ENCODE measurements at places on chromosomes 5 and 9.

DNA sequence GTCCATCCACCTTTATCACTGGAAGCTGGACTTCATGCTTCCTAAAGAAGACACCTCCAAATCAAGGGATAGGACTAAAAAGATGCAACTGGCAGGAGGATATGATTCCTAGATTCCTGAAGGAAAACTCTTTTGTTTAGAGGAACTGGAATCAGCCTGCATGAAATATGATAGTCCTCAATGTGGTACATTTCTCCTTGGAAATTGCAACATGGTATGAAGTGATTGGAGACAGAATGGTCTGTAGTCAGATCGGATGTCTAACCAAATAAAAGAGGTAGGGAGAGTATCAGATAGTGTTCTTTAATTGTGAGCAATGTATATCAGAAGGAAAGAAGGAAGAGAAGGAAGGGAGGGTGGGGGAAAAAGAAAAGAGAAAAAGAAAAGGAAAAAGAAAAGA lies 116.1 kb upstream of the FSTL4 start:
- H3K4me1 ChIP-seq: no peaks in the 10 kb centered on the region
- no peak overlapping the region for H3K4me3 ChIP-seq
- no peaks in the 10 kb centered on the region for H3K27me3 ChIP-seq
- H3K36me3 ChIP-seq: no peaks in the 10 kb centered on the region
- DNase-seq: no peak

DNA sequence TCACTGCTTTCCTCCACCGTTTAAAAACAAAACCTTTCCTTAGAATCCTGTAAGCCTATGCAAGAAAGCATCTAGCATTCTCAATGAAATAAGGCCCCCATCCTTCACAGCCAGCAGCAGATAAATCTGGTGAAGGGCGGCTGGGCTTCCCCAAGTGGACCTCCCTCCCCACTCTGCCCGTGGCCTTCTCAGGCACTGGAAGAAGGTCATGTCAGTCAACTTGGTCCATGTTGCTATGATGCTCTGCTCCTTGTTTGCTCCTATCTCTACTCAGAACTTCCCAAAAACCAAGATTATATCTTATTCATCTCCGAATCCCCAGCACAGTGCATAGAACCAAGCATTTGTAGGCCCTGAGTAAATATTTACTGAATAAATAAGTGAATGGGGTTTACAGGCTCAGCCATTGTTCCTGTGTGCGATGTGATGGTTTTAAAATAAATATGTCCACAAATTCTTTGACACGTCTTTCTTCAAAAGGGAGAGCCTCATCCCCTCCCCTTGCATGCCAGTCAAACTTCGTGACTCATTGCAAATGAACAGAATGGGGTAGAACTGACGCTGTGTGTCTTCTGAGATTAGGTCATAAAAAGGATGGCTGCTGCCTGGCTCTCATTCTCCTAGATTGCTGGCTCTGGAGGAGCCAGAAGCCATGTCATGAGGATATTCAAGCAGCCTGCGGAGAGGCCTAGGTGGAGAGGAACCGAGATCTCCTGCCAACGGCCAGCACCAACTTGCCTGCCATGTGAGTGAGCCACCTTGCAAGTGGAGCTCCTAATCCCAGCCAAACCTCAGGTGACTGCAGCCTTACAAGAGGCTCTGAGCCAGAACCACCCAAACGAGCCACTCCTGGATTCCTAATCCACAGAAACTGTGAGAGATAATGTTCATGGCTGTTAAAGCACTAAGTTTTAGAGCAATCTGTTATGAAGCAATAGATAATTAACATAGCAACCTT lies 70.5 kb downstream of the MED27 start:
- no peak overlapping the region for H3K4me3 ChIP-seq
- H3K36me3 ChIP-seq: peaks cover 3% of the 10 kb centered on the region
- DNase-seq: no peak

- peaks cover 71% of the 10 kb centered on the region for H3K4me1 ChIP-seq
- H3K27me3 ChIP-seq: no peaks in the 10 kb centered on the region
- no peak overlapping the region for H3K4me3 ChIP-seq
- DNase-seq: no peak
- H3K27ac ChIP-seq: peak overlapping the region; percentile 4
These were observed 24.6 kb downstream of the BICD2 start for GRCh38 chr9:92740009-92740408.

DNA sequence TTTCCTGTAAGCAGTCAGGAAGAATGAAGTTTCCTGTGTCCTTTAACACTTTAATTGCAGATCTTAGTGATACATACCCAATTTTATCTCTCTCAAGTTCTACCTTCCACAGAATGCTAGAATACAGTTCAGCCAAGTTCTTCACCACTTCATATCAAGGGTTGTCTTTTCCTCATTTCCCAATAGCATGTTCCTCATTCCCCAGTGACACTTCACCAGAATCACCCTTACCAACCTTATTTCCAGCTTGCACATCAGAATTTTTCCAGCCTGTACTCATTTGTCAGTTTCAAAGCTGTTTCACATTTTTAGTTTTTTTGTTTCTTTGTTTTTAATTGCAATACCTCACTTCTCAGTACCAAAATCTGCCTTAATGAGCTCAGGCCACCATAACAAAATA lies 126.1 kb downstream of the ESM1 start:
- no peak for DNase-seq
- H3K4me1 ChIP-seq: peaks cover 13% of the 10 kb centered on the region
- H3K36me3 ChIP-seq: peaks cover 12% of the 10 kb centered on the region
- H3K27ac ChIP-seq: no peak overlapping the region
- H3K27me3 ChIP-seq: peaks cover 6% of the 10 kb centered on the region

GRCh38 chr9:92754091-92754745 lies 10.4 kb downstream of the BICD2 start:
- peak overlapping the region; percentile 98 for H3K27ac ChIP-seq
- H3K27me3 ChIP-seq: no peaks in the 10 kb centered on the region
- H3K36me3 ChIP-seq: peaks cover 15% of the 10 kb centered on the region
- H3K4me1 ChIP-seq: peaks cover 77% of the 10 kb centered on the region

- H3K4me1 ChIP-seq: peaks cover 20% of the 10 kb centered on the region
- H3K27me3 ChIP-seq: peaks cover 10% of the 10 kb centered on the region
- no peak overlapping the region for H3K4me3 ChIP-seq
- peak overlapping the region; percentile 60 for H3K27ac ChIP-seq
These were observed 4.0 kb downstream of the CMBL start for GRCh38 chr5:10303699-10304170.

DNA sequence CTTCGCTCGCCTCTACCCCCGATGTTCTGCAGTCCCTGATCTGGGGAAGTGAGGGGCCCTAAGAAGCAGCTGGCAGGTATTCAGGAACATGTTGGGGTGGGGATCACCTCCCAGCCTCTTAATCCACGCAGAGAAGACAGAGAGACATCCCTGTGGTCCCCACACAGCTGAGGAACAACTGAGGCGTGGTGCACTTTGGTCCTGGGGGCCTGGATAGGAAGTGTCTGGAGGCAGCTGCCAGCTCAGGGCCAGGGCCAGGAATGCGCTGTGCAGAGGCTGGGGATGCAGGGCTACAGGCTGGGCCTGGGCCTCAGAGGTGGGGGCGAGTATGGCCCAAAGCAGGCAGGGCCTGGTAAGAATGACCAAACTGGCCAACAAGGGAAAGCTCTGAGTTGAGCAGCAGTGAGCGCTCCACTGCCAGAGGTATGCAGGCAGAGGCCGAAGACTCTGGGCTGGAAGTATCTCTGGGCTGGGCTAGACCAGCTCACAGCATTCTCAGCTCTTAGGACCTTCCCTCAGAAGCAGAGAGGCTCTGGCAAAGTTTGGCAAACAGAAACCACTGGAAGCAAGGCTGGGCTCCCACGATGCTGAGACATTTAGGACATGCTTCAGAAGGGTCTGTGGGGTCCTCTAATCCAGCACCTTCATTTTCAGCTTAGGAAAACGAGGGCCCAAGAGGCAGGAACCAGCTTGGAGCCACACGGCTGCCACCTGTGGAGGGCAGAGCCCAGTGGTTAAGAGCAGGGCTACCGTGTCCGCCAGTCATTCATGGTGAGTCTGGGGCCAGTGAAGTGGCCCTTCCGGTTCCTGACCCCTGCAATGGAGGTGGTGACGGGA lies 174.4 kb downstream of the GAPVD1 start:
- no peaks in the 10 kb centered on the region for H3K27me3 ChIP-seq
- H3K4me3 ChIP-seq: no peak overlapping the region
- peaks cover 5% of the 10 kb centered on the region for H3K4me1 ChIP-seq
- no peak for DNase-seq
- H3K36me3 ChIP-seq: no peaks in the 10 kb centered on the region

DNA sequence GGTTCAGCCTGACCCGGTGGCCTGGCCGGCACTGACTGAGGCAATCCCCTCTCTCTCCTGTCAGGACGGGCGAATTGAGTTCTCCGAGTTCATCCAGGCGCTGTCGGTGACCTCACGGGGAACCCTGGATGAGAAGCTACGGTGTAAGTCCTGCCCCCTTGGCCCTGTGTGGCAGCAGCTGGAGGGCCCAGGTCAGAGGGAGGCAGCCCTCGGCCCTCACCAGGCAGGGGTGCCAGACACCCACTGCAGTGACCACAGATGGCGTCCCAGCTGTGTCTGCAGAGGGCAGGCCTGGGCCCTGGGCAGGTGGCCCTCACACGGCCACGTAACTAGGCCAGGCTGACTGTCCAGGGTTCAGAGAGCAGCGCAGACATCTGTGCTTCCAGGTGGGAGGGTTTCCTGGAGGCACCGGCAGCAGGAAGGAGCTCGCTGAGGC lies 45.9 kb upstream of the HMCN2 start:
- DNase-seq: no peak
- H3K36me3 ChIP-seq: peaks cover 7% of the 10 kb centered on the region
- no peak overlapping the region for H3K27ac ChIP-seq
- no peak overlapping the region for H3K4me3 ChIP-seq
- no peaks in the 10 kb centered on the region for H3K27me3 ChIP-seq

GRCh38 chr9:121185178-121185745 lies 16.4 kb downstream of the RAB14 start:
- no peak overlapping the region for H3K4me3 ChIP-seq
- H3K4me1 ChIP-seq: no peaks in the 10 kb centered on the region
- H3K27ac ChIP-seq: no peak overlapping the region

DNA sequence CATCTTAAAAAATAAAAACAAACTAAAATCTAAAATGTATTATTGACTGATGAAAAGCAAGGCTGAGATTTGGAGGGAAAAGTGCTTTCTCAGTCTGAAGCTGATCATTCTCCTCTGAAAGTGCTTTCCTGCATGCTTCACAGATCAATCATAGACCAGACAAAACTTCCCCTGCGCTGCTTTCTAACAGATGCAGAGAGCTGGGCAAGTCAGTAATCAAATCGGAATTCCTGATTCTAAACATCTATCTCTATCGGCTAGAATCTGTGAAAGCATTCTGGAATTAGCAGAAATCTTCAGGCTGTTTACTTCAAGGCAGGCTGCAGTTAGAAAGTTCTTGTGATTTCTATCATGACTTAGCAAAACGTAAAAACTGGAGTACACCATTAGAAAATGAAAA lies 15.6 kb upstream of the FAM81B start:
- H3K27me3 ChIP-seq: no peaks in the 10 kb centered on the region
- 0 out of 2 replicates have a peak, but pooled peaks cover 4% of the 10 kb centered on the region for H3K4me1 ChIP-seq
- H3K27ac ChIP-seq: no peak overlapping the region
- no peak for DNase-seq
- H3K4me3 ChIP-seq: no peak overlapping the region
- H3K36me3 ChIP-seq: peaks cover 13% of the 10 kb centered on the region

DNA sequence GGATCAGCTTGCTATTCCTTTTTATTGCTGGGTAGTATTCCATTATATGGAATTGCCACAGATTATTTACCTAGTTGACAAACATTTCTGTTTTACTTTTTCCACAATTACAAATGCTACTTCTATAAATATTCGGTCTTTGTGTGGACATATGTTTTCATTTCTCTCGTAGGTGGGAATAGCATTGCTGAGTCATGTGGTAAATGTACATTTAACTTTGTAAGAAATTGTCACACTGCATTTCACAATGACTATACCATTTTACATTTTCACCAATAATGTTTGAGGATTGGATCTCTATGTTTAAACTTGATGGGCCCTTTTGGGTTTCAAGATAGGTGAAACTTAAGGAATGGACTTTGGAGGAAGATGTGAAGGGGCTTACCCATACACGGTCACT lies 19.7 kb downstream of the RAI14 start:
- H3K4me1 ChIP-seq: peaks cover 70% of the 10 kb centered on the region
- no peak for DNase-seq
- no peaks in the 10 kb centered on the region for H3K27me3 ChIP-seq

GRCh38 chr9:92180669-92181181 lies 65.5 kb upstream of the SPTLC1 start:
- peaks cover 13% of the 10 kb centered on the region for H3K36me3 ChIP-seq
- H3K4me3 ChIP-seq: no peak overlapping the region
- H3K27ac ChIP-seq: no peak overlapping the region
- no peaks in the 10 kb centered on the region for H3K27me3 ChIP-seq
- no peak for DNase-seq
- H3K4me1 ChIP-seq: no peaks in the 10 kb centered on the region

- H3K36me3 ChIP-seq: no peaks in the 10 kb centered on the region
- no peak overlapping the region for H3K4me3 ChIP-seq
- no peak overlapping the region for H3K27ac ChIP-seq
- no peaks in the 10 kb centered on the region for H3K4me1 ChIP-seq
These were observed 35.1 kb downstream of the NR2F1-AS1 start for GRCh38 chr5:93545872-93546271.

- H3K36me3 ChIP-seq: no peaks in the 10 kb centered on the region
- no peak for DNase-seq
- H3K27me3 ChIP-seq: no peaks in the 10 kb centered on the region
- no peaks in the 10 kb centered on the region for H3K4me1 ChIP-seq
- H3K27ac ChIP-seq: no peak overlapping the region
These were observed 153.4 kb downstream of the HSPA4 start for GRCh38 chr5:133205204-133205603.

DNA sequence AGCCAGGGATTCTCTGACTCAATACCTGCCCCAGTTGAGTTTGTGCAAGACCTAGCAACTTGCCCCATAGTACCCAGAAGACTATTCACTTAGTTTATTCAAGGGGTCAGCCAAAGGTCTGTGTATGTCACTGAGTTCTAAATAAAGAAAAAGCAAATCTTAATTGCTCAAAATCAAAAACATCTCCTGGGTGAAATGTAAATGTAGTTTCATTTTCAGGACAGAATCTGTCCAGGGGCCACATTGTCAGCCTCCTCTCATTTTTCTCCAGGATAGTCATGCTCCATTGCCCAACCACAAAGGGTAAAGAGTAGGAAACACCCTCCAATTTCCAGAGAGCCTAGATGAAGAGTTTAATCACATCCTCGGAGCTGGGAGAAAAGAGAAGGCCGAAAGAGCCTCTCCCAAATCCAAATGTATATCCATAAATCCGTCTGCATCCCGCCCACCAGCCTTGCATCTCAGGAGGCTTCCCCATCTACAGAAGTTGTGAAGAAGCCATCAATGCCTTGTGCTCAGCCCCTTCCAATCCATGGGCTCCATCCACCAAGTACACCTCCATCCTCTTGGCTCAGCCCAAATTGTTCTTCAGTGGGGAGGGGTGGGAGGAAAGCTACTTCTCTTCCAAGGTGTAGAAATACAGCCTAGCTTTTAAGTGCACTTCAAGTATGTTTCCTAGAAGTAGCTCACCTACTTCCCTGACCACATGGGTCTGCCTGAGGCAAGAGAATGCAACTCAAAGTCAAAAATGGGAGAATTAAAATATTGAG lies 26.9 kb downstream of the ADAM19 start:
- DNase-seq: no peak
- H3K27ac ChIP-seq: no peak overlapping the region
- peaks cover 5% of the 10 kb centered on the region for H3K36me3 ChIP-seq

DNA sequence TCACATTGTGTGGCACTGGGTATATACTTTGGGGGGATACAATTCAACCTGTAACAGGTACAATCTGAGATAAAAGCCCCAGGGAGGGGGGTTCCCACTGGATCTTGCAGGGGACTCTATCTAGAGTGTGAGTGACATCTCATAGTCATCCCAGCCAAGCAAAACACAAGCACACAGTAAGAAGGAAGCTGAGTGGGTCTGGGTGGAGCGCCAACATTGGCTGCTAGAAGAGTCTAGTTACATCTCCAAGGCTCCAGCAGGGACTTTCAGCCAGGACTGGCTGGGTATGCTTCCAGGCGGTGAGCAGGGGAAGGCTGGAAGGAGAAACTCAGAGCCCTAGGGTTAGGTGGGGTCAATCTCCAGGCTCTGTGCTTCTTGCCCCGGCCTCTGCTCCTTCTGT lies 53.0 kb downstream of the IL31RA start:
- no peaks in the 10 kb centered on the region for H3K4me1 ChIP-seq
- H3K27ac ChIP-seq: no peak overlapping the region
- DNase-seq: no peak

Data from WTC11 (cell line).